ENCODE measurements at places on chromosomes 4 and X.

- peak; percentile 51 for DNase-seq
Observed at GRCh38 chr4:138090150-138090917, 151.8 kb downstream of the SLC7A11 start.

- DNase-seq: peak; percentile 8
Observed at GRCh38 chr4:152536545-152537182, 772 bp upstream of the FBXW7 start.

- DNase-seq: no peak
Observed at GRCh38 chr4:173243917-173244658, 75.5 kb downstream of the GALNT7 start.

DNA sequence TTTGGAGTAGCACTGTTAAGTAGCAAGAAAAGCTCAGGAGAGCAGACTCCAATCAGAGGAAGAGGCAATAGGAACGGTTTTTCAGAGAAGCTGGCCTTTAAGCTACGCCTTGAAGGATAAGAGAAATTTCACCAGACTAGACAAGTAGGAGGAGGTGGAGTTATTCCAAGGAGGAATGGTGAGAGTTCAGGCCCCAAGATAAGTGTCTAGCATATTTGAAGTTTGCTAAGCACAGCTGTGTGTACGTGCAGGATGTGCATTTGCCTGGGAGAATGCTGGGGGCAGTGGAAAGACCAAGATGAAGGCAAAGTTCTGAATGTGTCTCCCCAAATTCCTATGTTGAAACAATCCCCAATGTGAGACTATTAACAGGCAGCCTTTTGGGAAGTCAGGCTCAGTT lies 91.6 kb downstream of the SOWAHB start:
- DNase-seq: no peak

DNA sequence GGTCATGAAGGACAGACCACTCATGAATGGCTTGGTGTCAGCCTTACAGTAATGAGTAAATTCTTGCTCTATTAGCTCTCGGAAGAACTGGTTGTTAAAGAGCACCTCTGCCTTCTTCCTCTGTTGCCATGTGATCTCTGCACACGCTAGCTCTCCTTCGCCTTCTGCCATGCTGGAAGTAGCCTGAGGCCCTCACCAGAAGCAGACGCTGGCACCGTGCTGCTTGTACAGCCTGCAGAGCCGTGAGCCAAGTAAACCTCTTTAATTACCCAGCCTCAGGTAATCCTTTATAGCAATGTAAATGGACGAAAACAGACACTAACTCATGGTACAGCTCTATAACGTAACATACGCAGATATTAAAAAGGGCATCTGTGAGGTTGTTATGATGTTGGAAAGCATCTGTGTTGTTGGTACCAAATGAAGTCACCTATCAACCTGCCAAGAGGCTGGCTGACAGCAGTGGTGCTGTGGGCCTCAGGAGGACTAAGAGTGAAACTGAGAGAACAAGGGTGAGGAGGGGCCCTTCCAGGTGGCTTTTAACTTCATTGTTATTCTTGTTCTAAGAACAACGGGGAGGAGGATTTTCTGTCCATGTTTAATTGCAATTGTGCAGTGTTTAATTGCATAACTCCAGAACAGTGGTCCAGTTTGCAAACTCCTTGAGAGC lies 69.2 kb downstream of the CRMP1 start:
- DNase-seq: no peak

DNA sequence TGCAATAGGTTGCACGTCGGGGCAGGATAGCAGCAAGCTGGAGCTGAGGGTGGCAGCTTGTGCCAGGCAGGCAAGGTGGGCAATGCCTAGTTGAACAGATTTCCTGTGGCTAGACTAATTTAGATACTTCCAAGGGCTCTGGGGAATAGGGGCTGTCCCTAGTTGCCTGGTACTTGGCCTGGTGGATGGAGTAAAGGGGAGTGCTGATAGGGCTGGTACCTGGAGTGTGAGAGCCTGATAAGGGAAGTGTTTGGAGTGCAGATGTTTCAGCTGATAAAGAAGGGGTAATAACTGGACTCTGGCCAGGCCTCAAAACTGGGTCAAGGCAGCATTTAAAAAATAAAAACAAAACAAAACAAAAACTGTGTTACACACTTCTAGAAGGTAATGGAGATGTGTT lies 665.5 kb downstream of the CCSER1 start:
- DNase-seq: no peak

DNA sequence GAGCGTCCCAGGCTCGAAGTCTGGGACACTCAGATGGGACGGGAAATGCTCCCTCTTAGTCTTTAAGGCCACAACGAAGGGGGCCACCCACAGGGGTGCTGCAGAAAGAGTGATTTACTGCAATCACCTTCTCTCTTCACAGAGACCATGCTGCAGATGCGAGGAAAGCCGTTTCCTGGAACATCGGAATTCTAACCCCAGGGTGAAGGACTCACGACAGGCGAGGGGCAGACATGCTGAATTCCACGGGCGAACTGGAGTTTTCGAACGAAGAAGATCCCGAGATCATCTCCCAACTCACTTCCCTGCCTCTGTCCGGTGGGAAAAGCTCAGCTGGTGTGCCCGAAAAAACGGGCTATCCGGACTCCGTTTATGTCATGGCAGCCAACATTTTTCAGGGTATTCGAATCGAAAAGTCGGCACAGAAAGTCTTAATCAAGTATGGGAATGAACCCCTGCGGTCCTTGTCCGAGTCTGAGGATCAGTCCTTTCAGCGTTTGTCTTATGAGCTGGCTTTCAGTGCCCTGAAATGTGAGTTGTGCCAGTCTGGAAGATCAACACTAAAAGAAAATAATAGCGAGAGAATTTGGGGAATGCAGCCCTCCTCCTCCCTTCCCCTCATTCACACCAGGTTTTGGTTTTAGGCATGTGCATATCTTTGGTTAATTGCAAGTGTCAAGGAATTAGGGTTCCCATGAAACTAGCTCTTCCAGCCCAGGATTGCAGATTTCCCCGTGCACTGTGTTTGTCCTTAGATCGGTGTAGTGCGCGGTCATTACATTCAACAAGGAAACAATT lies 905 bp downstream of the NSUN7 start:
- no peak for DNase-seq

GRCh38 chr4:3517731-3518510 lies 14.3 kb downstream of the LRPAP1 start:
- DNase-seq: no peak

DNA sequence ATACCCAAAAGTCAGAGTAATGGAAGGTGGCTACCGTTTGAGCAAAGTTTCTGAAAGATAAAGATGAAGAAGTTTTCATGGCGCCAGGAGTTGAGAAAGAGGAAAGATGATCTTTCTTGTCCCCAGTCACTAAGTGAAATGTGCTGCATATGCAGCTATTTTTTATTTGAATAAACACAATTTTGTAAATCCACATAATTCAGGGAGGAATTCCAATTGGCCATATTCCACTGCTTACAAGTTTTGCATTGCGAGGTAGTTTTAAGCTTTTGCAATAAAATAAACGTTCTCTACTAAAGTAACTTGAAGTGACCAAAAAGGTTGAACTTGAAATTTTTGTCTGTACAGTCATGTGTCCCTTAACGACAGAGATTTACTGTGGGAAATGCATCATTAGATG lies 139.3 kb upstream of the VCX2 start:
- no peak for DNase-seq

DNA sequence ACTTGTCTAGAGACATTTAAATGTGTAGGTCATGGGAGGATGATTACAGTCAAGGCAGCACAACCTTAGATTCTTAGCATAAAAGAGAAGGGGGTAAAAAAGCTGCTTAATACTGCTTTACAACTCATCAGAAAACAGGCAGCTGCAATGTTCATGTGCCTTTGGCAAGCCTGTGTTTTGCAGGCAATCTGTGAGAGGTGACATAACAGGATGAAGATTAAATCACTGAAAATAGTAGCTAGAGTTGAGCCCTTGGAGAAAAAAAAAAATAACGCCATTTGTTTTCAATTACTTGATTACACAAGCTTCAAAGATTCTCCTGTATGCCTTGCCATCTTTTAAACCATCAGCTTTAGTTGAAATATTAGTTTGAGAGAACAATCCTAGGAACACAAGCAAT lies 847.6 kb upstream of the LCORL start:
- no peak for DNase-seq

- peak; percentile 17 for DNase-seq
Observed at GRCh38 chr4:136412708-136413107, 1119.6 kb downstream of the PCDH18 start.

- DNase-seq: no peak
Observed at GRCh38 chr4:27198971-27199370, 338.3 kb downstream of the STIM2 start.

- DNase-seq: no peak
Observed at GRCh38 chrX:153773741-153774575, 6.9 kb upstream of the SRPK3 start.

DNA sequence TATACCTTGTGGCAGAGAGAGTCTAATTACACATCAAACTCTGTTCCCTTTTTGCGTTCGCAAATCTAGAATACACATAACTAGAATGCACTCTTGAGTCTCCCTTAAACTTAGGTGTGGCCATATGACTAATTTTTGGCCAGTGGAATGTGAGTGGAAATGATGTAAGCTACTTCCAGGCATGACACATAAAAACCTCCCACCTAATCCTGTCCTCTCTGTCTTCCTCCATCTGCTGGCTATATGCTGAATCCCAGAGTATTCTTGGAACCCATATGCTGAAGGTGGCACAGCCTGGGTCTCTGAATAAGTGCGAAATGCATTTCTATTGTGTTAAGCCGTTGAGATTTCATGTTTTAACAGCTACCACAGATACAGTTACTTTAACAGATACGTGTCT lies 269.9 kb upstream of the NRK start:
- DNase-seq: peak; percentile 11

GRCh38 chr4:105989485-105990242 lies 94.4 kb downstream of the NPNT start:
- no peak for DNase-seq

DNA sequence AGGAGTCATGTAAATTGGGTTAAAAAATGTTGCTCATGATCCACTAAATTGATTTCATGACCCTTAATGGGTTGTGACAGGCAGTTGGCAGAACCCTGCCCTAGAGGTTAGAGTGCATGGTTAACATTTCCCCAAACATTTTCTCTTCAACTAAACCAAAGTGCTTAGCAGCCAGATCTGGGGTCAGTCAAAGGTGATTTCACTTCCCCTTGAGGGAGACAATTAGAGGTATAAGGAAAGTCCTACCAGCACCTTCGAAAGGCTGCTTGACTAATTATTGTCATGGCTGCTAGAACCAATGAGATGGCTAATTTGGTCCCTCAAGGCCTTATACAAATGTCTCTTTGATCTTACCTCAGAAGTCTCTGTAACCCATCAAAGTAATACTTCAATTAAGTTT lies 30.9 kb upstream of the INTS6L start:
- DNase-seq: no peak

- no peak for DNase-seq
Observed at GRCh38 chrX:13994536-13995080, 35.1 kb downstream of the GEMIN8 start.

DNA sequence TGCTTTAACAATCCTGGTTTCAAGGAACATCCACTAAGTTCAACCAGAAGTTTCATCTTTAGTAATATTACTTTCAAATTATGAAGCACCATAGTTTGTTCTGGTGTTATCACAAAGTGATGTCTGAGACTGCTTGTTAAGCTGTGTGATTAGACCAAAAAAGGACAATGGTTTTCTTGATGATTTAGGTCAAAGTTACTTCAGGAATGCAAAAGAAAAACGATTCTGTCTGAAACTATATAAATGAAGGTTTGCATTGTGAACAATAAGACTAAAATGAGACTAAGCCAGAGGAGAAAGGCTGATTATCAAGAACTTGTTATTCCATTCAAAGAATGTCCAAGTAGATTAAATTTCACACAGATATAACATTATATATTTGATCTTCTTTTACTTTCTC lies 122.4 kb upstream of the ETNPPL start:
- peak; percentile 55 for DNase-seq

- no peak for DNase-seq
Observed at GRCh38 chr4:6123976-6124375, 76.4 kb downstream of the JAKMIP1 start.

- DNase-seq: no peak
Observed at GRCh38 chrX:74925225-74926088, at the start of gene NEXMIF. NEXMIF (minus strand) TSS chrX:74925452.

GRCh38 chr4:83504503-83504902 lies 19.6 kb upstream of the ABRAXAS1 start:
- DNase-seq: no peak

DNA sequence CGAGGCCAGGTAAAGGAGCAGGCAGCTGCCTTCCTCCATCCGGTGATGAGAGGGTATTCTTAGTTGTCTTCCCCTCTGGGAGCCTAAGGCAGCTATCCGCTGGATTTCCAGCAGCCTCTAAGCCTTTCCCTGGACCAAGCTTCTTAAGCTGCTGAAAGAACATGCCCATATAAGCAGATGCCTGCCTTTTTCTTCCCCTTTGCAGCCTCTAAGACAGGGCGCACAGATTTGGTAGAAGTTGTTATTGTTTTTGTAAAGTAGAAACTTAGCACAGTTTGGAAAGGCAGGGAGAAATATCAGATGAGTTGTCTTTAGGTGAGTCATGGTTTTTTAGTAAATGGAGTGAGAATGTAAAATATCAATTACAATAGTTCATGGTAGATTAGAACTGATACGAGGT lies 210.8 kb downstream of the ARHGAP10 start:
- no peak for DNase-seq

DNA sequence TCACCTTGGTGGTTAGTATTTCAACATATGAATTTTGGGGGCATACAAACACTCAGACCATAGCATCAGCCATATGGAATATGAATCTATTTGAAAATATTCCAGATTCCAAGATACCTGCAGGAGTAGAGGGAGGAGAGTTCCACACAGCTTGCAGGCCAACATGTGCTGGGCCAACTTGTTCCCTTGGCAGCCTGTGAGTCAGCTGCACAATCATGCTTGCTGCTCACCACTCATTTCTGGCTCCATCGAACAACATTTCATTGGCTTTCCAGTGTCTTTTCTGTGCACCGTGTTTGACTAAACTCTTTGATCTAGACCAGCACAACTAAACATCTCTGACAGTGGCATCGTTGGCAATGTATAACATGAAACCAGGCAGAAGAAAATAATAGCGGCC lies 282.5 kb upstream of the RASGEF1B start:
- no peak for DNase-seq

DNA sequence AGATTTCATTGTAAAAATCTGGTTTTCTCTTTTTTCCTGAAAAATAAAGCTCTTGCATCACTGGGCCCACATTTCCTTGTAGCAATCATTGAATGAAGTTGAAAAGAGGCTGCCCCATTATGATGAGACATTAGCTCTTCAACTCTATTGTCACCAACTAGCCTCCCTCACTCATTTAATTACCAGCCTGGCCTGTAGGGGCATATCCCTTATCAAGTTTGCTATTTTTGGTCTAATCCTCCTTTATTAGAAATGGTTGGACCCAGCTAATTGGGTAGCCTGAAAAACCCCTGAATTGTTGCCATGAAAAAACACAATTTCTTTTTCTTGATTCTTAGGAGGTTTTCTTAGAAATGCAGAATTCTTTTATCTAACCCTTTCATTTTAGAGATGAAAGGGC lies 164.6 kb upstream of the CASK start:
- no peak for DNase-seq
